ENCODE measurements at places on chromosomes 7 and 10.

- DNase-seq, result no peak
These were observed 292.4 kb upstream of the AKR1E2 start for GRCh38 chr10:4533621-4534020.

GRCh38 chr10:92890471-92890870 is 42.2 kb downstream of the EXOC6 start:
- DNase-seq, result no peak

- no peak for DNase-seq
These were observed 281.9 kb downstream of the PPP1R3A start for GRCh38 chr7:113636727-113637421.

DNA sequence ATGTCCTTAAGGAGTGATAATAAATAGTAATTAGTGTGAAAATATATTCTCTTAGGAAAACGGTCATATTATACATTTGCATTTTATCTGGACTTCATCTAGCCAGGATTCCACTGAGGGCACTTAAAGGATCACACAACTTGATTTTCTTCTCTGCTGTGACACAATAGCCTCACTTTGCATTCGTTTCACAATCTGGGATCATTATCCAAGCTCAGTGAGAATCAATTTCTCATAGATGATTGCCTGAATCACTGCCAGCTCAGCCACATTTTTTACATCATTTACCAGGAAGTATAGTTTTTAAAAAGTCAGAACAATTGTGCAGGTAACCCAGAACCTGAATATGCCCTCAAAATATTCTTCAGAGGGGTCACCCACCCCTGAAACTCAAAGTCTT is 68.9 kb downstream of the PTPRZ1 start:
- DNase-seq, result no peak

DNA sequence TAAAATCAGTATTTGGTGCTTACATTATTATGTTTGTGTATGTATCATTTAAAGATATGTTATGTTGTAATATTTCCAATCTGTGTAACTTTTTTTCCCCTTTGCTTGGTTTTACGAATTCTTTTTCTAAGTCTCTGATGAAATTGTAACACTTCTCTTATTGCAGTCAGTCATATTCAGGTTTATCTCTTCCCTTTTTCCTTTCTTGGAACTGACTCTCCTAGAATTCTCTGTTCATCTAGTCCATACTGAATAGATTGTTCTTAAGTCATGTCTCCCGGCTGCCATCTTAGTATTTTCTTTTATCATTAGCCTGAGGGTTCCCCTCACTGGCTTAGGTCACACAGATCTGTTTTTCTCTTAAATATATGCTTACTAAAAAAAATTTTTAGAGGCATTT is 44.6 kb downstream of the PHTF2 start:
- DNase-seq, result no peak
